ENCODE measurements at places on chromosomes 5 and 9.

- DNase-seq, result no peak
Observed at GRCh38 chr9:98564714-98565113, 144.0 kb downstream of the GABBR2 start.

DNA sequence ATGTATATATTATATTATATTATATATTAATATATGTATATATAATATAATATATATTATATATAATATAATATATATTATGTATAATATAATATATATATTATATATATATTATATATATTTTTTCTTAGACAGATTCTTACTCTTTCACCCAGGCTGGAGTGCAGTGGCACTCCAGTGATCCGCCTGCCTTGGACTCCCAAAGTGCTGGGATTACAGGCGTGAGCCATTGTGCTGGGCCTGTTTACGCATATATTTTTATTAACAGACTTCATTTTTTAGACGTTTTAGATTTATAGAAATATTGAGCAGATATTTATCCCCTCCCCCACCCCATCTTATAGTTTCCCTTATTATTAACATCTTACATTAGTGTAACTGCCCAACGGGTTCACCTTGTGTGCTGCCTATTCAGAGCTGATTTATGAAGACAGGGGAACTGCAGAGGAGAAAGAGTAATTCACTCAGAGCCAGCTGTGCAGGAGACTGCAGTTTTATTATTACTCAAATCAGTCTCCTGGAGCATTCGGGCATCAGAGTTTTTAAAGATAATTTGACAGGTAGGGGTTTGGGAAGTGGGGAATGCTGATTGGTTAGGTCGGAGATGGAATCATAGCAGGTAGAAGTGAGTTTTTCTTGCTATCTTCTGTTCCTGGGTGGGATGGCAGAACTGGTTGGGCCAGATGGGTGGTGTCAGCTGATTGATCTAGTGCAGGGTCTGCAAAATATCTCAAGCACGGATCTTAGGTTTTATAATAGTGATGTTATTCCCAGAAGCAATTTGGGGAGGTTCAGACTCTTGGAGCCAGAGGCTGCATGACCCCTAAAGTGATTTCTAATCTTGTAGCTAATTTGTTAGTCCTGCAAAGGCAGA, 93.4 kb downstream of the UNC13B start:
- no peak for DNase-seq

DNA sequence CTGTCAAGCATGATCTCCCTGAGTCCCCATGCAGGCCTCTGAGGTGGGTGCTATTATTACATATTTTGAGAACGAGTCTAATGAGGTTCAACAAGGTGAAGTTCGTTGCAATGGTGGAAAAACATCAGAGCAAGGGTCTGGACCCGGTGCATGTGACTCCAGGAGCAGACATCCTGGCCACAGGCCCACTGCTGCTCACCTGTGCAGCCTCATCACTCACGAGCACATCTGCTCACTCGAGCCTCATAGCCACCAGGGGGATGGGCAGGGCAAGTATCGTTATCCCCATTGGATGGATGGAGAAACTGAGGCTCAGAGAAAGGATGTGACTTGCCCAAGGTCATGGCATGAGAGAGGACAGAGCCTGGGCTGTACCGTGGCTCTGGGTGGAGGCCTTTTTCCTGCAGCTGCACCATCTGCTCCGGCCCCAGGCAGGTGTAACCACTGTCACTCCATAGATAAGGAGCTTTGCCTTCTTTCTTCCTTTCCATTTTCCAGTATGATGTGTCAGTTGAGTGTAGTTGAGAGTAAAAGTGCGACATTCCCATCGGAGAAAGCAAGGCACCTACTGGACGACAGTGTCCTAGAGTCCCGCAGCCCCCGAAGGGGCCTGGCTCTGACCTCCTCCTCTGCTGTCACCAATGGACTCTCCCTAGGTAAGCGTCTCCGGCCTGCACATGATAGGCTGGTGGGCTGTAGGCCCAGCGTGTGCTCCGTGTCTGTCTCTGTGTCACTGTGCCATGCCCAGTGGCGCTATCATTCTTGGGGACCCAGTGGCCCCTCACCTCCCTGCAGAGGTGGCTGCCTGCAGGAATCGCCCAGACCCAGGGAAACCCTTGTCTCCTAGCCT, 68.4 kb upstream of the GARNL3 start:
- no peak for DNase-seq

GRCh38 chr9:128505414-128505765, 871 bp downstream of the GLE1 start:
- no peak for DNase-seq

GRCh38 chr5:145350513-145350912, 484.6 kb downstream of the PRELID2 start:
- no peak for DNase-seq

GRCh38 chr5:151148583-151148982, 9.0 kb downstream of the ANXA6 start:
- no peak for DNase-seq

DNA sequence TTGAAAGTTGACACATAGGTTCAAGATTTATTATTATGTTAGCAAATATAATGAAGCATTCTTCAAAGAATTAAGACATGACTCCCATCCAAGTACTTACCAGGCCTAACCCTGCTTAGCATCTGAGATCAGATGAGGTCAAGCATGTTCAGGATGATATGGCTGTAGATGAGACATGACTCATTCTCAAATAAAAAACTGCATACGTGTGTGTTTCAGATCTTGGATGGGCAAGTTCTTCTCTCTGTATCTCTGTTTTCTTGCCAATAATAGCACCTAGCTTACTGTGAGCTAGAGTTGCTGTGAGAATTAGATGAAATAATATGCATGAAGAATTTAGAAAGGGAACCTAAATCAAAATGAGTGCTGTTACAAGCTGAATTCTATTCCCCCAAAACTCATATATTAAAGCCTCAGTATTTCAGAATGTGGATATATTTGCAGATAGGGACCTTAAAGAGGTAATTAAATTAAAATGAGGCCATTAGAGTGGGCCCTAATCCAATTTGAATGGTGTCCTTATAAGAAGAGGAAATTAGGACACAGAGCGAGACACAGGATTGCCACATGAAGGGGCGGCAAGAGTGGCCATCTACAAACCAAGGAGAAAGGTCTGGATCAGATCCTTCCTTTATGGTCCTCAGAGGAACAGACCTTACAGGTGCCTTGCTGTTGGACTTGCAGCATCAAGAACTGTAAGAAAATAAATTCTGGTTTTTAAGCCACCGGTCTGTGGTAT, 146.2 kb downstream of the MARCHF11 start:
- DNase-seq, result no peak

All from NCI-H1930 (cell line).